ENCODE measurements at places on chromosomes 3 and 15.
A peak's percentile ranks its signal among the peaks of the same experiment; 100 is the strongest.

- DNase-seq, result no peak
Observed at GRCh38 chr3:171892457-171892856, 49.3 kb downstream of the TMEM212 start.

- DNase-seq, result no peak
Observed at GRCh38 chr3:62169906-62170660, 203.3 kb downstream of the FEZF2 start.

DNA sequence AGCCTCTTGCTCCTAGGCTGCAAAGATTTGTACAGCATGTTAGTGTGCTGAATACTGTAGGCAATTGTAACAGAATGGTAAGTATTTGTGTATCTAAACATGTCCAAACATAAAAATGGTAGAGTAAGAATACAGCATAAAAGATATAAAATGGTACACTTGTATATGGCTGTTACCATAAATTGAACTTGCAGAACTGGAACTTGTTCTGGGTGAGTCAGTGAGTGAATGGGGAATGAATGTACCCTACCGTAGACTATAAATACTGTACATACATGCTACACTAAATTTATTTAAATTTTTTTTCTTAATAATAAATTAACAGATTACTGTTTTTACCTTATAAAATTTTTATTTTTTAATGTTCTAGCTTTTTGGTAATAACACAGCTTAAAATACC lies 858.7 kb downstream of the ROBO2 start:
- no peak for DNase-seq

DNA sequence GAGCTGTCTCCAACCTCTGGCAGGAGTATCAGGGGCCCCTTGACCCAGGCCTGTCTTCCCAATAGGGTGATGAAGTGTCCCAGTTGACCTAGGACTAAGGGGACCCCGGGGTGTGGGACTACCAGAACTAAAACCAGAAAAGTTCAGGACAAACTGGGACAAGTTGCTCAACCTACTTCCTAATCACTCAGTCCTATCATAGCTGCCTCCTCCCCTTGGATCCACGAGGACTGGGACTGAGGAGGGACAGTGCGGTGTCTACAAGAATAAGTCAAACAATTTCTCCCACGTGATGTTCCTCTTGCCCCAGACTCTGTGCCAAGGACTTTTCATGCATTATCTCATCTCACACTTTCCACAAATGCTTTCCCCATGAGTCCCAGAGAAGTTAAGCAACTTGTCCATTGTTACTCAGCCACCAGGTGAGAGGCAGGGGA lies 49.4 kb upstream of the SLCO2A1 start:
- no peak for DNase-seq

DNA sequence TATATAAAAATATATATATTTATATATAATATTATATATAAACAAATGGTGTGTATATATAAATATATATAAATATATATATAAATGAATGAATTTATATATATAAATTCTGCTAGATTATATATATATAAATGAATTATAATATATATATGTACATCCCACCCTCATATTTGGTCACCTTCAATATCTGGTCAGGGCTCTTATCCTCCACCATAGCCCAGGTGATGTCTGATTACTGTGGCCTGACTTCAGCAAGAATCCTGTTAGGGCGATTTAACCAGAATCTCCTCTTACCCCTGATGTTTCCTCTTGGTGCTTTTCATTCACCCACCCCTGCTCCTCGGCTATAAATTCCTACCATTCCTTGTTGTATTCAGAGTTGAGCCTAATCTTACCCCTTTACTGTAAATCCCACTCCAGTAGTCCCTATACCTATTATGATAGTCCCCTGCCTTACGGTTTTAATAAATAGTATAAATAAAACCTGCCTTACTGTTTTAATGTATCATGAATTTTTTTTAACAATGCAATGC lies 439.6 kb downstream of the PLOD2 start:
- no peak for DNase-seq

DNA sequence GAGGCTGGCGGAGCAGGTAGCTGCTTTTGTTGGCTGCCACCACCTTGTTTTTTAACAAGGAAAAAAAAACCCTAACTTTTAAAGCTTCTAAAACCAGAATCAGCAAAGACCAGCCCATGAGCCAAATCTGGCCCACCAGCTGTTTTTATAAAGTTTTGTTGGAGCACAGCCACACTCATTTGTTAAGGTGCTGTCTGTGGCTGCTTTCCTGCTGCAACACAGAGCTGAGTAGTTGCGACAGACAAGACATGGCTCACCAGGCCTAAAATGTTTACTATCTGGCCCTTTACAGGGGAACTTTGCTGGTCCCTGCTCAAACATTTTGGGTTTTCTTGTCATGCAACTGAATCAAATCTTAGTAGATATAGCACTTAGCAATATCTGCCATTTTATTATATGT lies 18.9 kb downstream of the EFCAB12 start:
- no peak for DNase-seq

DNA sequence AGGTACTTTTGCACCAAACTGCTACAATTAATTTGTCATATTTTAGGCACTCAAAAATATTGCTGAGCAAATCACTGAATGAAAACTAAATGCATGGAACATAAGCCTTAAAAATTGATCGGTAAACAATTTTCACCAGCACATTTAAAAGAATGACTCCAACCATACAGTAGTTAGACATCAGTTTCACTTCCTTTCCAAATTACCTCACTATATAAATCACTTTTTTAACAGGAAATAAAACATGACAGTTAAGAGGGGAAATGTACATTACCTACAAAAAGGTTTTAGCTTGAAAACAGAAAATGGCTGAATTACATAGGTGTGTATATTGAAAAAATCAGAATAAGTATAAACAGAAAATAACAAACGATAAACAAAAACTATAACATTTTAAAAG lies 108.4 kb downstream of the SERPINI1 start:
- DNase-seq, result no peak

GRCh38 chr15:97981058-97981457 lies 20.6 kb downstream of the ARRDC4 start:
- no peak for DNase-seq

DNA sequence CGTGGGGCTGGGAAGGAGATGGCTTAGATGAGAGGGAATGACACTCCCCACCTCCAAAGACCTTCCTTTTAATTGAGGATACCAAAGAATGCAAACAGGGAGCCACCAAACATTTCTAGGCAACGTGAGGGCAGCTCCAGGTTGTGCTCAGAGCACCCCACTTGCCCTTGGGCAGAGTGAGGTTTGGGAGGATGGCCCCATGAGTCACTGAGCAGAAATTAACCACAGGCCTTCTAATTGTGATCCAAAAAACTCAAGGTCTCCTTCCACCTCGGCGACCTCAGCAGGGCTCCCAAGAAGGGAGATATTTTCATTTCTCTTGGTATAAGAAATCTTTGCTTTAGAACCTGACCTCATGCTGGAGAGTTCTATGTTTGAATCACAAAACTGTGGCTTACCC lies 305.0 kb upstream of the TPM1 start:
- DNase-seq, result no peak

- DNase-seq, result no peak
Observed at GRCh38 chr3:52429031-52429430, 15.9 kb downstream of the SEMA3G start.

- no peak for DNase-seq
Observed at GRCh38 chr15:69762373-69763148, 309.9 kb downstream of the RPLP1 start.

DNA sequence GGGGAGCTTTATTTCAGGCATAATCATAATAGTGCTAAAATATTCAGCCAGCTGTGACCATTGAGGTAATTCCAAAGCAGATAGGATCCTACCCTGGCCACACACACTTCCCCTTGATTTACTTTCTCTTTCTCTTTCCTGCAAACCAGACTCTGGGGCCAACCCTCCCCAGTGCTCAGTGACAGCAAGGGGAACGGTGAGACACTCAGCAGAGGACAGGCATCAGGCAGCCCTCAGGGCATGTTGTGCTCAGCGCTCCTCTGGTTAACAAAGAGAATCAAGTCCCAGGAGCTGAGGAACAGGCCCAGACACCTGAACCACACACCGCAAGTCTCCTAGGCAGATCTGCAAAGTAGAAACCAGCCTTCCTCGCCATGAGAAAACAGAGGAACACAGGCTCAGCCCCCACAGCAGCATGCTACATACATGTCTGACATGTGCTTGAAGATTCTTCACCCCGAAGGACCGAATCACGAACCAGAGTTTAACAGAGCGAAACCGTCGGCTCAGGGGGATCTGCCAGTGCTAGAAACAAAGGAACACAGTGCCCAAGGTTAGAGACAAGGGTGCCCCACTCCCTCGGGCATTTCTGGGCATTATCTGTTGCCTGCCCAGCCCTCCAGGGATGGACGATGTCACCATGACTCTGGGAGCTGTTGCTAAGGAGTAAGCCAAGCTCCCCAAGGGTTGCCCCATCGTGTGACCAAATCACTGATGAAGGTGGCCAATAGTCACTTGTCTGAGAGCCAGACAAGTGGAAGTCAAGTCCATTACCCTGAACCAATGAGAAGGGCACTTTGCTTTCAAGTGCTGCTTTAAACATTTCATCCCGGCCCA lies 17.5 kb downstream of the HDC start:
- DNase-seq, result peak; percentile 36

DNA sequence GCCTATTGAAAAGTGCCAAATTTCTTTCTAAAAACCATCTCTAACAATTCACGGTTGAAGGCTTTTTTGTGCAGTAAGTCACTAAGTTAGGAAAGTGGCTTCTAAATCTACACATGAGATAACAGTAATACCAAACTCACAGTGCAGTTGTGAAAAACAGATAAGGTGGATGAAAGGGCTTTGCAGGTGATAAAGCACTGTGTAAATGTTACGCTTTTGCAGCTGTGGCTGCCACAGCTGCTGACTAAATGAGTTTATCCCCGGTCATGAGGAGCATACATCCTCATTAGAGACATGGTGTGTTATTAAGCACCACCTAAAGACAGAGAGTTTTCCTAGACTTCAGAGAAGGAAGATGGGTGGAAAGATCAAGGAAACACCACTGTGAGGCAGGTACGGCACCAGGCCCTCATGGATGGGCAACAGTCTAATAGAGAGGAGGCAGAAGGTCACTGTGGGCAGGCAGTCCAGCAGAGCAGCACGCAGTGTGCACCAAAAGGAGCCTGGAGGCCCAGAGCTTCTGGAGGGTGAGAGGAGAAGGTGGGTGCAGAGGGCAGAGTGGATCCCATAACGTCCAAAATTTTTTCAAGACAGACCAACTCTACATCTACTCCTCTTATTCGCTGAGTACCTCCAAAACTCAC lies 68.5 kb downstream of the FMN1 start:
- no peak for DNase-seq

DNA sequence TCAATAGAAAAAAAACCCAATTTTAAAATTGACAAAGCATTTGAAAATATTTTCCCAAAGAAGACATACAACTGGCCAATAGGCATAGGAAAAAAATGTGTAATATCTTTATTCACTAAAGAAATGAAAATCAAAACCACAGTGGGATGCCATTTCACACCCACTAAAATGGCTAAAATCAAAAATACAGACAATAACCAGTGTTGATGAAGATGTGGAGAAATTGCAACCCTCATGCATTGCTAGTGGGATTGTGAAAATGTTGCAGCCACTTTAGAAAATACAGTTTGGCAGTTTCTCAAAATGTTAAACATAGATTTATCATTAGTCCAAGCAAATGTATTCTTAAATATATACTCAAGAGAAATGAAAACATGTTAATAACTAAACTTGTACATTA lies 315.1 kb upstream of the GPR149 start:
- no peak for DNase-seq

DNA sequence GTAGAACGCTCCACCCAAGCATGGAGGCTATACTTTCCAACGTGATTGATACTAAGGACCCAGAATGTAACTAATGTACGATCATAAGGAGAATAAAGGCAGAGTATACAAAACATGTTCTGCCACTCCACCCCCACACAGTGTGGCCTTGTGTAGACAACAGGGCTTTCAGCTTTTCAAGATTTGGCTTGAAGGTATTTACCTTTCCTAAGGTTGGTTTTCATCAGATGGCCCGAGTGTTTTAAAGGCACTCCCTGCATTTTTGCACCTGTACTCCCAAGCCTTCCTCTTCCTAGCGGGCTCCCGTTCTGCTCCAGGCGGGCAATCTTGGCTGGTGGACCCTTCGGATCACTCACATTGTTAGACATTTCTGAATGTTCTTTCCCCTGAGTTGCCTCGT lies 4.6 kb downstream of the SATB1 start:
- no peak for DNase-seq

DNA sequence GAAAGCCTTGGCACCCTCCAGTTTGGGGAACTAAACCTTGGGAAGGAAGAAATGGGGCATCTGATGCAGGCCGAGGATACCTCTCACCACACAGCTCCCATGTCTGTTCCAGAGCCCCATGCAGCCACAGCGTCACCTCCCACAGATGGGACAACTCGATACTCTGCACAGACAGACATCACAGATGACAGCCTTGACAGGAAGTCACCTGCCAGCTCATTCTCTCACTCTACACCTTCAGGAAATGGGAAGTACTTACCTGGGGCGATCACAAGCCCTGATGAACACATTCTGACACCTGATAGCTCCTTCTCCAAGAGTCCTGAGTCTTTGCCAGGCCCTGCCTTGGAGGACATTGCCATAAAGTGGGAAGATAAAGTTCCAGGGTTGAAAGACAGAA lies 7.7 kb downstream of the MAP1A start:
- DNase-seq, result no peak

- DNase-seq, result no peak
Observed at GRCh38 chr15:66389098-66389858, 2.6 kb downstream of the MAP2K1 start.

DNA sequence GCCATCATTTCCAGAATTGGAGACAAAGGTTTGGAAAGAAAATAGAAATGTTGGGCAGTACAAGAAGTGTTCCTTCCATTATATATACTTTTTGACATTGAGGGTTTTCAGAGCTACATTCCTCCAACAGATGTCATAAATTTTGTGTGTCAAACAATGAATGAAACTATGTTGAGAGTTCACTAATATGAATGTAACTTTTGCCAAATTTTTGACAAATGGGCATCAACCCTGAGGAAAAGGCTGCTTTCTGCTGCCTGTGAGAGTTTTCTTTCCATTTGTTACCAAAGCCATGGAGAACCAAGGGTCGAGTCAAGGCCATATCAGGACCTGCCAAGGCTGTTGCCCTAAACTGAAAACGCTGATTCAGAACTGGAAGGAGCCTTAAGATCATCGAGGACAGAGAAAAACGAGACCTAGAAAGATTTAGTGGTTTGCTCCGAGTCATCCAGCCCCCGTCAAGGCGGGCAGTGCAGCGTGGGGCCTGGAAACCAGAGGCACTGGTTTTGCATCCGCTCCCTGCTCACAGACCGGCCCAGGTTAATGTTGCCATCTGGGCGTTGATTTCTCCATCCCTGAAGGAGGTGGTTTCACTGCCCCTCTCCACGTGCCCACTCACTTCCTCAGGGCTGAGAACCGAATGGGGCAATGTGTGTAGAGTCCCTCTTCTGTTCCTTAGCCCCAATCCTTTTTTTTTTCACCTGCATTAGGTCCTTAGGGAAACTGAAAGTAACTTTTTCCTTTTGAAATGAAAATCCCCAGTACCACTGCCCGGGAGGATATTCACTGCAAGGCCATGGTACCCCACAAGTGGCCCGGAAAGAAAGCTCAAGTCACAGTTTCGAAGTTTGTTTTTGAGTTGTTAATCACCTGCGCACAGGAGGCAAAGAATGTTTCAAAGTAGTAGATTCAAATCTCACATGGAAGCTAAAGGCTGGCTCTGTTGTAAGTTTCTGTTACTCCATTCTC lies 32.8 kb downstream of the TPM1 start:
- no peak for DNase-seq

GRCh38 chr15:65806397-65806796 lies 14.3 kb upstream of the DENND4A start:
- no peak for DNase-seq
